ENCODE measurements at places on chromosomes 12 and 14. TPM values are rescaled to one million over a fixed set of nuclear protein-coding genes. Genes with fewer than 3 reads are reported as not detected.

- DNase-seq, result no peak
Measured at GRCh38 chr14:98244162-98244948, 1027.6 kb downstream of the BCL11B start.

- no peak for DNase-seq
Measured at GRCh38 chr14:102629808-102630350, 37.4 kb downstream of the RCOR1 start.

GRCh38 chr12:11348439-11348838, 38.2 kb upstream of the PRB4 start:
- no peak for DNase-seq

GRCh38 chr12:51678086-51678724, 87.2 kb downstream of the SCN8A start:
- DNase-seq, result no peak

Gene CLEC9A
- polyA plus RNA-seq, result not detected

- DNase-seq, result no peak
Measured at GRCh38 chr12:54983536-54984101, 943 bp downstream of the TESPA1 start.

DNA sequence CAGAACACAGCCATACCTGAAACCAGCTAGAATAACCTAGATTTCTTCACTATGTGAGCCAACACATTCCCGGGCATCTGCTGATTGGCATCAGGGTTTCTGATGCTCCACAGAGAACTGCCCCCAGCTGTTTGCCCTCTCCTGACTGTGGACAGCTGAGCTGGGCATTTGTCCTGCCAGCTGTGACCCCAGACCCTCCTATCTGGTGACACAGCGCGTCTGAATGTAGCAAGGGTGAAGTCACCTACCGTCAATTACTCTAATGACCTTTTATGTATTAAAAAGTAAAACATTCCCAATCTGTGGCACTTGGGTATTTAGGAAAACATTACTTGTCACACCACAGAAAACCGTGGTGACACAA, 29.7 kb upstream of the SFSWAP start:
- DNase-seq, result no peak

GRCh38 chr12:106157802-106158201, 19.0 kb upstream of the NUAK1 start:
- DNase-seq, result no peak

GRCh38 chr12:128083132-128083729, 183.7 kb upstream of the TMEM132C start:
- DNase-seq, result no peak

- no peak for DNase-seq
Measured at GRCh38 chr12:81337886-81338285, 260.0 kb downstream of the ACSS3 start.
